ENCODE measurements at places on chromosomes 1 and 21. TPM values are rescaled to one million over a fixed set of nuclear protein-coding genes. Genes with fewer than 3 reads are reported as not detected.

The DCDC2B gene
- polyA plus RNA-seq: not detected

GRCh38 chr1:151832318-151832980, 847 bp upstream of the RORC start:
- peak; percentile 78 for DNase-seq

DNA sequence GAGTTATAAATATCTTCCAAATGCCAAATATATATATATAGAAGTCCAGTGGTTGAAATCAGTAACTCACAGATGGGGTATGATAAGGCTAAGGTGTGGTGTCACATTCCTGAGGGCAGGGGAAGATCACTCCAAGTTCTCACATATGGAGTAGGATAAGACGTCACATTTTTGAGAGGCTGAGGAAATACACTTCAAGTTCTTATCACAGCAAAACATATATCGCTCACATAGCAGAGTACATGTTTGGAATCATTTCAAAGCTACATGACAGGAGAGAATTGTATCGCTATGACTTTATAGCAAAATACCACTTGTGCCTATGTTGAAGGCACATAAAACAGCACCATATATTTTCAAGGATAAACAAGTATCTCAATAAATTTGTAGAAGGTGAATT, 55.1 kb downstream of the RBM11 start:
- no peak for DNase-seq

- DNase-seq: no peak
Observed at GRCh38 chr1:111446546-111446945, 2.5 kb downstream of the WDR77 start.

DNA sequence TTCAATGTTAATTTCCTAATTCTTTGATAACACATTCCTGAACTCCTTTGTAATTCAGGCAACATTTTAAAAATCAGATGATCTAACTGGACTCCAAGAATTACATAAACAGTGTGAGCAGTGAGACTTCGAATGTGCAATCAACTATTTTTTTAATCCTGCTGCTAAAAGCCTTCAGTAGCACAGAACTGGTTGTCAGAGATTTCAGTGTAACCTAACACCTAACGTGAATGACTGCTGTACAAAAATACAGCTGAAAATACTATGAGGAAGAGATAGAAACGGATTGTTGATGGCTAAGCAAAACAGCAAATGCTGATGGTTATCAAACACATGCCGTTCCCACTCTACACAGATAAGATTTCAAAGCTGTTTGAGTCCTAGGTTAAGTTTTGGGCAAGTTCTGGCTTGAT, 46.1 kb downstream of the APP start:
- DNase-seq: no peak

- no peak for DNase-seq
Observed at GRCh38 chr1:225042263-225042662, 112.8 kb downstream of the DNAH14 start.

The C8A gene
- not detected for polyA plus RNA-seq

DNA sequence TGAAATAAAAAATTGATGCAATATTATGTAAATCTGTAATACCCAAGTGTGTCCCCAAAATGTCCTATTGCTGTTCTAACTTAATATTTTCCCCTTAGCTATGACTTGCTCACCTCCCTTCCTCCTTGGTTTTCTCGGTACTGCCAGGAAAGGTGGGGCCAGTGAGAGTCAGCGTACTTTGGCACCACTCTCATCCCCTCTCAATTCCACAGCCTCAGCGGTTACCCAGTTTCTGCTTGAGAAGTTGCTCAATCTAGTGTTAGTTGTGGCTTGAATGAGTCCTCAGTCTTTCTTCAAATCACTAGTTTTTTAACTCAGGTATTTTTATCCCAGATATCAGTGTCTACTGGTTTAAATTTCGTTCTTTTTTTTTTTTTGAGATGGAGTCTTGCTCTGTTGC, 32.3 kb downstream of the BCAS2 start:
- DNase-seq: no peak

The MAGI3 gene
- polyA plus RNA-seq: 4.9 TPM

The ITLN2 gene
- polyA plus RNA-seq: 0.15 TPM

The PTPRC gene
- 0.65 TPM for polyA plus RNA-seq

DNA sequence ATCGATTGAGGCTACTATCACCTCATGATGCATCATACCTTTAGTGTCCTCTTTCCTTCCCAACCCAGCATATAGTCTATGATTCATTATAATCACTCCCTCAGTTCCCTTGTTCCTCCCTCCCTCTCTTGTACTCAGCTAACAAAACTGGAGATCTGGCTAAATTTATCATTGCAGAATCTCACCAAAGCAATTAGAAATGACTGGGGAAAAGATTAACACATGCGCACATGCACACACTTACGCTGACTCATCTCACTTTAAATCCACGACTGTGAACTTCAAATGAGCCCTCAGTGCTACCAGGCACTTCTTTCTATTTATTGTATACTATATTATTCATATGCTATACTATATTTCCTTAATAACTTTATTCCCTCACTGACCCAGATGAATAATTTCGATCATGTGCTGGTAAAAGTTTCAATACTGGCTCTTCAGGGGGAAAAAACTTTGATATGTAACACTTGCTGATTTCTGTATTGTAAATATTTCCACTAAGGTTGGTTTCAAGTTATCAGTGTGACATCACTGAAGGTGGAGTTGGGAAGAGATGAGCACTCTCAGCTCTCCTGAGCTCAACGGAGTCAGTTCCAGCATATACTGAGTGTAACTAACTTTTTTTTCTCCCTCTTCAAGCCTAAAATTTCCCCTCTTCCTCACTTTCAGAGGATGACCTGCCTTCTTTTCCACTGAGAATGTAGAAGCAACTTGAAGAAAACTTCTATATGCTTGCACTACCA, 613.7 kb upstream of the B3GALT2 start:
- no peak for DNase-seq

GRCh38 chr1:75632350-75632949, 21.5 kb upstream of the SLC44A5 start:
- DNase-seq: no peak

DNA sequence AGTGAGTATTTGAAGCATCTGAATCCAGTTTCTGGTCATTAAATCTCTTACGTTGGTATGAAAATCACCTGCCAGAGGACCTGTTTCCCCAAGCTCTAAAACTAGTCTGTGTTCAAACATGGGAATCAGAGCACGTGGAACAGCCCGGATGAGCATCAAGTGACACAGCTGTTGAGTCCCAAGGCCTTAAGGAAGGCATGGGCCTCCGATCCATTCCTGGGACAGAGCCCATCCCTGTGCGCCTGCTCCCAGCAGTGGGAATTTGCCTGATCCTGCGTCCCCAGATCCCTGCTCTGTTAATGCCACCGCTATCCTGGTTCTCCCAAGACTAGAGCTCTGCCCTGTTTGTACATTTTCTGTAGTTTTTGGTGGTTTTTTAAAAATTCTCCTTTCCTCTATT, 68.4 kb upstream of the FBXO28 start:
- no peak for DNase-seq

DNA sequence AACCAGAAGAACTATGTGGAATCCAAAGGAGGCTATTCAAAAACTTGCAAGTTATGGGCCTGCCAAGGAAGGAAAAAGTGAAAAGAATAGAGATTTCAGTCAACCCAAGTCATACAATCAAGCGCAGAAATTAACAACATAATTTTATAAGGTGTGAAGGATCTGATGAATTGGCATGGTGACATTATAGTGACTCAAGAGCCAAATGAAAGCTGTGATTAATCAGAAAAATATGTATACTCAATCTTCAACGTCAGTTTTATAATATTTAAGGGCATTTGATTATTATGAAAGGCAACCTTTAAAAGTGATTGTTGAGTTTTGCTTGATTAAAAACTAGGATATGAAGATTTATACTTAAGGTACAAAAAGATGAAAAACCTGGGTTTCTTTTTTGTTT, 37.8 kb upstream of the THEM4 start:
- DNase-seq: no peak

The HCRTR1 gene
- 0.24 TPM for polyA plus RNA-seq

The SAMD13 gene
- polyA plus RNA-seq: 0.42 TPM

- DNase-seq: no peak
Observed at GRCh38 chr1:41767534-41768525, 150.9 kb downstream of the HIVEP3 start.

The HTR1D gene
- 0.04 TPM for polyA plus RNA-seq

GRCh38 chr1:110084227-110085078, 14.0 kb upstream of the ALX3 start:
- no peak for DNase-seq

GRCh38 chr1:12532405-12533315, 85.3 kb downstream of the DHRS3 start:
- no peak for DNase-seq

DNA sequence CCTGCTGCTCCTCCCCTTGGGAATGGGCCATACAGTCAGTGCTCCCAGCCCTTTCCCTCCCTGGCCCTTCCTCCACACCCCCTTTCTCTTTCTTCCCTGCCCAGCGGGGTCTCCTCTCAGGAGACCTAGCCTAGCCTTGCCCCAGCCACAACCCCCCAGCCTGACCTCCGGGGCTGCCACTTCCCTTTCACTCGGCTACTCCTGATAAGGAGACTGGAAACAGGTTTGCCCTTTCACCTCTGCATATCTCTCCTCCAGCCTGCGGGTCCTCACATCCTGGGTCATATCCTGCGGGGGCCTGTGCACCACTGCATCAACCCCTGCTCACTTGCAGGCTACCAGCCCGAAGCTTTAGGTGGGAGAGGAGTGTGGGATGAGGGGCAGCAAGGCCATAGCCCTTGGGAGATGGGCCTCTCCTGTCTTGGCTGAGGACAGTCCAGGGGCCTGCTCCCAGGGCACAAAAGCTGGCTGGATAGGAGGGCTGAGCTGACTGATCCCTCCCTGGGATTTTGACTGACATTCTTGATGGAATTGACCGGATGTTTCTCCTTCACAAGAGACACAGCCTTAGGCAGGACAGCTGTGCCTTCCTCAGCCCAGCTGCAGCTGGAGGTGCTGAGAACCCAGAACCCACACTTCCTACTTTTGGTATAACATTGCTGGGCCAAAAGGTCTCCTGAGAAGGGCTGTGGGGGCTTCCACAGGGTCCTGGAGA, 19.2 kb upstream of the ALX3 start:
- no peak for DNase-seq

DNA sequence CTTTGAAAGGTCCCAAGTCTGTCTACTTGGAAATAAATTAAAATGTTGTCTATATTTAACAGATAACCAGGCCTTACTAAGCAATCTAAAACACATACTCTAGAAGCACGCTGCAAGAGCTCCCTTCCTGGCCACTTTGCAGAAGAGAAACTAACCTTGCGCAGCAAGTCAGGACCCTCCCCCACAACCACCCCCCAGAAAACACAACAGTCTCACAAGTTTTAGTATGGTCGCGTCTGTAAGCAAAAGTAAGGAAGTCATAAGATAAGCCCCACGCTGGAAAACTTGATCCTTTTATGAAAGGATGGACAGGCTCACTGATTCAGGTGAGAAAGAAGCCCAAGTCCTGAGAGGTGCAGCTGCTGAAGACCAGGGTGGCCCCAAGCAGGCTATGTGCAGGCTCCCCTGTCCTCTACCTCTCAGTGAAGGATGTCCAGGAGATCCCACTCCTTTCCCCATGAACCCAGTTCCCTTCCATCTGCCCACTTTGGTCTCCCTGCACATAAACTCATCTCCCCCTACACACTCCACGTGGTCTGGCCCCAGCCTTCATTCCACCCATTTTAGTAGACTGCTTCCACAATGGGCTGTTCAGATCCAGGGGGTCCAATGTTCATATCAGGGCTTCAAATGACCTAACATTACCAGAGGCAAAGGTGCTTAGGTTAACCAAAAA, 23.8 kb downstream of the HIVEP3 start:
- DNase-seq: no peak

- DNase-seq: no peak
Observed at GRCh38 chr21:32064281-32064910, 191.6 kb downstream of the HUNK start.

GRCh38 chr1:223486366-223486765, 93.2 kb downstream of the CCDC185 start:
- DNase-seq: no peak

DNA sequence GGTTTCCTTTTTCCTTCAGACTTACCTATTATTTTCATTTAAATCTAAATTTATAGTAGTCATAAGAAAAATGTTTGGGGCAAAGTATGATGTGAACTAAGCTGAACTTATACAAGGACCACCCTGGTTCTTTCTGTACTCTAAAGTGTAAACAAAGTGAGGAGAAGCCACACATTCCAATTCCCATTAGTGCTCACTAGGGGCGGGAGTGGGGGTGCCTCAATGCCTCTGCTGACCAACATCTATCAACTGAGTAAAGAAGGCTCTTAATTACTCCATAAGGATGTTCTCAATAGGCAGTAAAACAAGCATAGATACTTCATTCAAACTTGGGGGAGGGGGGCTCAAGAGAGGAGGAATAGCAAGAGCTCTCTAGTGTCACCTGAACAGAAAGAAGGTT, 151.7 kb downstream of the CDC42BPA start:
- no peak for DNase-seq

- no peak for DNase-seq
Observed at GRCh38 chr21:36915014-36915695, 51.3 kb downstream of the HLCS start.

- no peak for DNase-seq
Observed at GRCh38 chr21:25791319-25791718, 56.5 kb downstream of the GABPA start.

The BSND gene
- not detected for polyA plus RNA-seq

The DUSP12 gene
- polyA plus RNA-seq: 18.1 TPM

GRCh38 chr1:112196008-112196588, 199.9 kb upstream of the CTTNBP2NL start:
- DNase-seq: no peak

- DNase-seq: no peak
Observed at GRCh38 chr1:233603478-233603877, 10.4 kb upstream of the KCNK1 start.

GRCh38 chr1:229920683-229921082, 146.4 kb upstream of the GALNT2 start:
- no peak for DNase-seq

DNA sequence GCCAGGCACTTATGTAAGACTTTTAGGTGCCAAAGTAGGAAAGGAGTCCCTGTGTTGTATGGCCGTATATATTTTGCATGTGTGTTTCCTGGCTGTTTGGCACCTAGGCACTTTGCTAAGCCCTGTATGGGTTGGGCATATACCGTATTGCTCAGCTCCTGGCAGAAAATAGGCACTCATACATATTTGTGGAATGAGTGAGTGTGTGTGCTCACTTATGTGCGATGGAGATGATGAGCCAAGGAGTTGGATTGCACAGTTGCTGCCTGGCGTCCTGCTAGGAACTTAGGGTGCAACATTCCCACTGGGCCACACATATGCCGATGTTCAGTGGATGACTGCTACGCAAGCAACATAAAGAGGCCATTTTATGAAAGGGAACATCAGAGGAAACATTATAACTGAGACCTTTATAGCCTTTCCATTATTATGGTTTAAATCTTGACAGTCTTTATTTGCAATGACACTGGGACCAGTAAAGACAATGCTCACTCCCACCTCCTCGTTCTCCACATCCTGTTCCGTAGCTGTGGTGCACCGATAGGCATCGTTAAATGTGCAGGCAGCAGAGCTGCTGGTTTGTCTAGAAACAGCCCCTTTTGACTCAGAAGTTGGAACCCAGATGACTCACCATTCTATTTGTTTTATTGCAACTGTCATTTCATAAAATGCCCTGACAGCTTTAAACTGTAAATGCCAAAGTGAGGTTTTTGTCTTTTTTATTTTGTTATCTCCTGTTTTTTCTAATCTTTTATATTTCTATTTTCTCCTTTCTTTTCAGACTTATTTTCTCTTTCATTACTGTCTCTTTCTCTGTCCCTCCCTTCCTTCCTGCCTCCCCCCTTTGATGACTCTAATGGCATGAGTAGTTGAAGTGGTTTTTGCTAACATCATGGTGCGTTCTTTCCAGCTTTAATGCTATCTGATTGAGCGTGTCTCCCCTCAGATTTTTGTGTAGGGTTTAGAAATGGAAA, 36.1 kb downstream of the PEX14 start:
- no peak for DNase-seq

The DNAJC28 gene
- polyA plus RNA-seq: 3.1 TPM

GRCh38 chr1:247493106-247493505, 35.2 kb upstream of the OR2B11 start:
- no peak for DNase-seq

All from heart left ventricle (tissue), 16 donors.